ENCODE measurements at places on chromosomes 1 and 21. TPM values are rescaled to one million over a fixed set of nuclear protein-coding genes. Genes with fewer than 3 reads are reported as not detected.

DNA sequence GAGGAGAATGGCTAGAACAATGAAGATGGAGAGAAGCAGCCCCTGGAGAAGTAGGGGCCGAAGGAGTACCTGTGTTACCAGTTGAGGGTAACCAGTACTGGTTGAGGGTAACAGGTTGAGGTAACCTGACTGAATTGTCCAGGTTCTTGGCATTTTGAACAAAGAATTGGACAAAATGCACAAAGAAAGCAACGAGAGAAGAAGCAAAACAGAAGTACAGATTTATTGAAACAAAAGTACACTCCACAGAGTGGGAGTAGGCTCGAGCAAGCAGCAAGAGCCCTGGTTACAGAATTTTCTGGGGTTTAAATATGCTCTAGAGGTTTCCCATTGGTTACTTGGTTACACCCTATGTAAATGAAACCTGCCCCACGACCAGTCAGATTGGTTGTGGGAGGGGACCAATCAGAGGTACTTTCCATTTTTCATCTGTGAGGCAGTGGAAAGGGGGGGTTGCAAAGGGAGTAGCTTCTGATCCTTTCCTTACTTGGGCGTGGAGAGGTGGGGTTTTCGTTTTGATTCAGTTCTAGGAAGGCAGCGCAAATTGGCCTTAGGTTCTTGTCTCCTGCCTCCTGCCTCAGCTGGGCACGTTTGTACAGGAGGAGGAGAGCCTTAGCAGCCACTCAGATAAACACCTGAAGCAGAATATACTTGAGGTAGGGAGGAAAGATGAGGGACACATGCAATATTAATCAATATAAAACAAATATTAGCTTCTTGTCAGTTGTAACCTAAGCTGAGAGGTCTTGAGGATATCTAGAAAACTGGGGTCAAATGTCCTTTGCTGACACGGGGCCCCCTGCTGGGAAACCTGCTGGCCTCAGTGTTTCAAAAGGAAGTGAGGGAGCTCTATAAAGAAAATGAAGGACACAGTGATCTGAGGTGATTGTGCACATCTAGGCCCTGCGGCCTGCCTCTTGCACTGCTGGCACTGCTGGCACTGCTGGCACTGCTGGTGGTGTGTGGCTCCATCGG is 14.3 kb upstream of the LSM10 start:
- no peaks in the 10 kb centered on the region for H3K36me3 ChIP-seq
- H3K4me3 ChIP-seq: no peak overlapping the region
- H3K4me1 ChIP-seq: no peaks in the 10 kb centered on the region
- H3K27me3 ChIP-seq: no peaks in the 10 kb centered on the region
- H3K27ac ChIP-seq: no peak overlapping the region

DNA sequence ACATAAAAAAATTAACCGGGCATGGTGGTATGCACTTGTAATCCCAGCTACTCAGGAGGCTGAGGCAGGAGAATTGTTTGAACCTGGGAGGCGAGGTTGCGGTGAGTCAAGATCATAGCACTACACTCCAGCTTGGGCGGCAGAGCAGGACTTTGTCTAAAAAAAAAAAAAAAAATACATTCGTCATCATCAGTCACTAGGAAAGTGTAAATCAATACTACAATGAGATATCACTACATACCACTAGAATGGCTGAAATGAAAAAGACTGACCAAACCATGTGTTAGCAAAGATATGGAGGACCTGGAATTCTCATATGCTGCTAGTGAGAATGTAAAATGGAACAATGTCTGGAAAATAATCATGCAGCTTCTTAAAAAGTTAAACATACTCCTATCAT is 9.3 kb downstream of the SPATA45 start:
- no peak overlapping the region for H3K27ac ChIP-seq
- H3K4me1 ChIP-seq: no peaks in the 10 kb centered on the region
- H3K27me3 ChIP-seq: no peaks in the 10 kb centered on the region
- no peak for DNase-seq
- no peak overlapping the region for H3K4me3 ChIP-seq
- H3K36me3 ChIP-seq: no peaks in the 10 kb centered on the region

- no peak for DNase-seq
- H3K27me3 ChIP-seq: peaks cover 28% of the 10 kb centered on the region
- no peak overlapping the region for H3K27ac ChIP-seq
- H3K4me3 ChIP-seq: no peak overlapping the region
- peaks cover 23% of the 10 kb centered on the region for H3K4me1 ChIP-seq
- H3K36me3 ChIP-seq: no peaks in the 10 kb centered on the region
These were observed 23.4 kb upstream of the EFHD2 start for GRCh38 chr1:15386164-15386749.

DNA sequence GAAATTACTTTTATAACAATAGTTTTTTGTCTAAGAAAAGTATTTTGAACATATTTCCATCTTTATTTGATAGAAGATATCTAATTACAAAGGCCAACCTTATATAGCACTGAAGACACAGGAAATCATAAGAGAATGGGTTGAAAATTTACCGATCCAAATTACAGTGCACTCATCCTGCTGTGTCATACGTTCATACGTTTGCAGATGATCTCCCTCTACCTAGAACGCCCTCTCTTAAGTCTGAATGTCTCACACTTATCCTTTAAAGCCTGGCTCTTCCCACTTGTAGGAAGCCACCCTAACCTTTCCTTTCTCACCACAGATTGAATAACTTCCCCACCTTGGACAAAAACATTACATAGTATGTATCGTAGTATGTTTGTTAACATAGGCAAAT is 9.3 kb downstream of the ASH1L start:
- H3K36me3 ChIP-seq: peaks cover 9% of the 10 kb centered on the region
- peaks cover 91% of the 10 kb centered on the region for H3K4me1 ChIP-seq
- no peak overlapping the region for H3K27ac ChIP-seq
- no peak overlapping the region for H3K4me3 ChIP-seq
- no peak for DNase-seq
- no peaks in the 10 kb centered on the region for H3K27me3 ChIP-seq

DNA sequence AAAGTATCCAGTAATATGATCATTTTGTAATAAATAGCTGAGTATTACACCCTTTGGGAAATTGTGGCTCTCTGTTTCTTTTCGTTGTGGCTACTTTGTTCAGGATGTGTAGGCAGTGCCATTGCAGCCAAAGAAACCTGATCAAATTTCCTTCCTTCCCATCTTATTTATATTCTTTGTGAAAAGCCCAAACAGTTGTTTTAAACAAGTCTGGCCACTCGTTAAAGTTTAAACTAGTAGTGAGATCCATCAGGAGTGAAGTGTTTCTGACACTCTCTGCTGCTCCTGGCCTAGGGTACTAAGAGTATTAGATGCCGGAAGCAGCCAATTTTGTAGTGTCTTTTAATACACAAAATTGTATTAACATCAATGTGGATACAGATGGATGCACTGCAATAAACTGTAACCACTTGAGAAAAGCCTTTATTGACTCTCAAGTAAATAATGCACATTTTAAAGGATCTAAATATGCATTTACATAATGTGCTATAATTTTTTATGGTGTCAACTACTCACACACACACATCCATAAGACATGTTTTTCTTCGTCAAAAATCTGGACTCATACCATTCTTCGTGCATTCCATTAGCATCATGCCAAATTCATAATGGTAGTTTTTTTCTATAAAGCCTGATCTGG is 317.9 kb downstream of the NFIA start:
- H3K4me3 ChIP-seq: no peak overlapping the region
- H3K36me3 ChIP-seq: no peaks in the 10 kb centered on the region
- no peak overlapping the region for H3K27ac ChIP-seq

GRCh38 chr1:169563650-169564049 is 22.6 kb downstream of the F5 start:
- no peak for DNase-seq
- no peak overlapping the region for H3K27ac ChIP-seq
- no peaks in the 10 kb centered on the region for H3K27me3 ChIP-seq

DNA sequence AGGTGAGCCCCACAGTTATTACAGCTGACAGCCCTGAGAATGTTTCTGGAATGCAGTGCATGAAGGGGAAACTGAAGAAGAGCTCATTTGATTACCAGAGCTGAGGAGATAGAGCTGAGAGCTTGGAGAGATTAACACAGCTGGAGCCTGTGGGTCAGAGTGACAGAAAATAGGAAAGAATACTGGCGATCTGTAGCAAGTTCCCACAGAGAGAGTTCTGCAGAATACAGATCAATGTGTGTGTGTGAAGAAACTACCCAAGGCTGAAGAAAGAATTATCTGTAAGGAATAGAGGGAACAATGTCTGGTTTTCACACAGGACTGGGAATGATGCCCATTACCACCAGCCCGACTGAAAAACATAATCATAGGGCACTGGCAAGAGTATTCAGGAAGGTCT is 103.6 kb upstream of the SNX7 start:
- no peaks in the 10 kb centered on the region for H3K4me1 ChIP-seq
- H3K4me3 ChIP-seq: no peak overlapping the region
- H3K27me3 ChIP-seq: no peaks in the 10 kb centered on the region
- no peaks in the 10 kb centered on the region for H3K36me3 ChIP-seq
- DNase-seq: no peak

GRCh38 chr1:53266038-53266437 is 27.7 kb upstream of the MAGOH start:
- H3K27ac ChIP-seq: no peak overlapping the region
- no peaks in the 10 kb centered on the region for H3K4me1 ChIP-seq
- no peak for DNase-seq
- peaks cover 26% of the 10 kb centered on the region for H3K36me3 ChIP-seq

DNA sequence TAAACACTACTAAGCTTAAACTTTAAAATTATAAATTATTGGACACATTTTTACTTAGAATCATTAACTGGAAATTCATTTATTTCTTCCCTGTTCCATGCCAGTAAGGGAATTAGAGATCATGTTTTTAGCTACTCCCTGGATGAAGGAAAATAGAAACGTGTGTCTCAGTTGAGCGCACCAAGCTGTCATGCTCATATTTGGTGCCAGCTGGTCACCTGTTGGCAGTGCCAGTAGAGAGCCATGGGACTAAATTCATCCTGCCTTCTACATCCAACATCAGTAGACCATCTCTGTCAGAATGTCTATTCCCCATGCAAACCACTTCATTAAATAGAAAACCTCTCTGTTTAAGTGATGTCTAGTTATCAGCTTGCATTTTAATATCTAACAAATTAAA is 17.4 kb upstream of the SLC22A15 start:
- H3K27me3 ChIP-seq: no peaks in the 10 kb centered on the region
- H3K36me3 ChIP-seq: no peaks in the 10 kb centered on the region
- DNase-seq: no peak
- H3K4me3 ChIP-seq: no peak overlapping the region
- no peaks in the 10 kb centered on the region for H3K4me1 ChIP-seq

DNA sequence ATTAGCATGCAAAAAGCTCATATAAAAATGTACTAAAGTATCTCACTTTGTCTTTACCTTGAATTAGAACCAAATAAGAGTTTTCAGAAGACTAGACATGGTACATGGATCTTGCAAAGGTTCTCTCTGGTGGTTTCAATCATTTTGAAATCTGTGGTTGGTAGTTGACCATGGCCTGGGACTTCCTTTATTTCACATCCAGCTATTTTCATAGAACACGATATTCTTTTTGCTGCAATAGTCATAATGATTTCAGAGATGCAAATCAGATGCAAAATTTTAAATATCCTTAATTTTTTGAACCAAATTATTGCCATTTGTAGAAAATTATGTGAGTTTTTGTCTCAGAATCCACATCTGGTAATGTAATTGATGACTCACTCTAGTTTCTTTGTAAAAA is 375.1 kb upstream of the ZP4 start:
- H3K27me3 ChIP-seq: no peaks in the 10 kb centered on the region
- H3K36me3 ChIP-seq: no peaks in the 10 kb centered on the region
- no peak overlapping the region for H3K27ac ChIP-seq
- DNase-seq: no peak
- no peaks in the 10 kb centered on the region for H3K4me1 ChIP-seq

LEFTY1 gene
- not detected for total RNA-seq

SMYD3 gene
- total RNA-seq: 27.1 TPM

ZNF593OS gene
- not detected for total RNA-seq

ACAP3 gene
- 62.3 TPM for total RNA-seq

LCE1C gene
- total RNA-seq: not detected

BSND gene
- total RNA-seq: 0.09 TPM

GLUL gene
- total RNA-seq: 796 TPM

KRTAP7-1 gene
- not detected for total RNA-seq

All from spleen (tissue), 13 donors.